Uterus (tissue), 4 donors: ENCODE measurements at places on chromosomes 3 and 15.

DNA sequence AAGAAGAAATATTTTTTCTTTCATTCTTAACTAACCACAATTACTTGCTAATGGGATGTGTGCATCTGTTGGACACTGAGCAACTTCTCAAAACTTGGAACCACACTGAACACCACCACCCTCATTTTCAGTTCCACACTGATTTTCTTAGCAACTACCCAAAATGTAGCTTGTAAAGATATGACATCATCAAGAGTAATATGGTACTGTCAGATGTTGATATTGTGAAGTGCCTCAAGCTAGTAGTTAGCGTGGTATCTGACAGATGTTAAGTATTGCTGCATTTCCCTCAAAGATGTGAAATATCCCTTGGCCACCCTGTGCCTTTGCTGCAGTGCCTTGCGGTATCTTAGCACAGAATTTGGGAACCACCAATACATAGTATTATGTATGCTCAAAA, 9.3 kb downstream of the RFTN1 start:
- no peaks in the 10 kb centered on the region for H3K36me3 ChIP-seq
- no peak overlapping the region for H3K4me3 ChIP-seq
- H3K27me3 ChIP-seq: no peaks in the 10 kb centered on the region
- no peak overlapping the region for H3K27ac ChIP-seq
- no peak for DNase-seq
- no peaks in the 10 kb centered on the region for H3K4me1 ChIP-seq

- no peak overlapping the region for H3K27ac ChIP-seq
- no peak for DNase-seq
- H3K27me3 ChIP-seq: no peaks in the 10 kb centered on the region
- H3K4me1 ChIP-seq: no peaks in the 10 kb centered on the region
- H3K4me3 ChIP-seq: no peak overlapping the region
- no peaks in the 10 kb centered on the region for H3K36me3 ChIP-seq
Measured at GRCh38 chr3:110307065-110307809, 764.4 kb upstream of the NECTIN3 start.

DNA sequence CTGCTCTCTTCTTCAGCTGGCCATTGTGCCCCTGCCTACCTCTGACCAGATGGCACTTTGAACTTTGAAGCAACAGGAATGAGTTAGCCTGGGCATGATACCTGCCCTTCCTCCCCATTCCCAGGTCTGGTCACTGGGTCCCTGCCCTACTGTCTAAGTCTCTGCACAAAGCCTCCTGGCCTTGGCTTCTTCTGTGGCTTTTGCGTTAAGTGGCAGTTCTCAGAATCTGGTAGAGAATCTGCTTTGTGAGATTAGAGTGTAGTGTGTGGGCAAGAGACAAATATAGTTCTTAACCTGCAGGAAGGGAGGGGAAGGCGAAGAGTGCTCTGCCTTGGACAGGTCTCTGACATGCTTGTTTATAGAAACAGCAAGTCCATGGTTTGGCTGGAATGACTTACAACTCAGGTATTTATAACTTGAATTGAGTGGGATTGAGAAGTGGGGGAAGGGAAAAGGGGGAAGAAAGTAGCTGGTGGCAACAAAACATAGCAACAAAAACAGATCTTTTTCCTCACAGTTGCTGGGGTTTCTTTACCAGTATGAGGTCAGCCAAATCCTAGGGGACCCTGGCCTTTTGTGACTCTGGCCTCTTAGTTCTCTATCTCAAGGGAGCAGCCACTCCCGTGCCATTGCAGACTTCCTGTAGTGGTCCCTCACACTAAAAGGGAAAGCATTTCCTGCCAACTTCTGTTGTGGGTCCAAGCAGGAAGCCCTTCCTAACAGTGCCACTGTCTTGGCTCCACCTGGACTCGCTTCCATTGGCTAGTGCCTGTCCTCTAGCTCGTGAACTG, 16.7 kb downstream of the MAPKBP1 start:
- no peaks in the 10 kb centered on the region for H3K36me3 ChIP-seq
- H3K27ac ChIP-seq: peak overlapping the region; percentile 53
- H3K4me3 ChIP-seq: no peak overlapping the region

DNA sequence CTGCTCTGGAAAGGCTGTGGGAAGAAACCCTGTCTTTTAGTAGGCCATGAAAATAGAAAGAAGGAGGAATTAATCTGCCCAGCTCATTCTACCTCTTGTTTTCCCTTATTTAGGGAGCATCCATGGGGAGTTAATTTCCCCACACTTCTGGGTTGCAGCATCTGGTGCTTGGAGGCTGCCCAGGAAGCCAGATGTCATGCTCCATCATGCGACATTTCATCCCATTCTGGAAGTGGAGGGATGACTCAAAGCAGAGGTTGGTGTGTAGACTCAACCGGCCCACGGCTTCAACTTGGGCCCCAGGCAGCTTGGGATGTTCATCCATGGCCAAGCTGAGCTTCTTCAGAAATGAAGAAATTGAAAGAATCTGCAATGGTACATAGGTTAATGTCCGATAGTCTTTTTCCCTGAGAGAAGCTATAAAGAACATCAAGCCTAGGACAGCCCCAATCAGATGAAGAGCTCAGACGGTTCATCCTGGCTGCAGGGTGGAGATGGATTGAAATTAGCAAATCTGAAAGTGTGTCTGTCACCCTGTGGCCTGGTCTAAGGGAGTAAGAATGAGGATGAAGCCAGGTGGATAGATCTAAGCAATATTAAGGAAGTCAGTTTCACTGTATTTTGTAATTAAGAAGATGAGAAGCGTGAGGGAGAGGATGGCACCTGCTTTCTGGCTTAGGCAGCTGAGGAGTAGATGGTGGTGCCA, 24.5 kb upstream of the PROK2 start:
- H3K27ac ChIP-seq: no peak overlapping the region
- no peak for DNase-seq
- no peaks in the 10 kb centered on the region for H3K4me1 ChIP-seq

DNA sequence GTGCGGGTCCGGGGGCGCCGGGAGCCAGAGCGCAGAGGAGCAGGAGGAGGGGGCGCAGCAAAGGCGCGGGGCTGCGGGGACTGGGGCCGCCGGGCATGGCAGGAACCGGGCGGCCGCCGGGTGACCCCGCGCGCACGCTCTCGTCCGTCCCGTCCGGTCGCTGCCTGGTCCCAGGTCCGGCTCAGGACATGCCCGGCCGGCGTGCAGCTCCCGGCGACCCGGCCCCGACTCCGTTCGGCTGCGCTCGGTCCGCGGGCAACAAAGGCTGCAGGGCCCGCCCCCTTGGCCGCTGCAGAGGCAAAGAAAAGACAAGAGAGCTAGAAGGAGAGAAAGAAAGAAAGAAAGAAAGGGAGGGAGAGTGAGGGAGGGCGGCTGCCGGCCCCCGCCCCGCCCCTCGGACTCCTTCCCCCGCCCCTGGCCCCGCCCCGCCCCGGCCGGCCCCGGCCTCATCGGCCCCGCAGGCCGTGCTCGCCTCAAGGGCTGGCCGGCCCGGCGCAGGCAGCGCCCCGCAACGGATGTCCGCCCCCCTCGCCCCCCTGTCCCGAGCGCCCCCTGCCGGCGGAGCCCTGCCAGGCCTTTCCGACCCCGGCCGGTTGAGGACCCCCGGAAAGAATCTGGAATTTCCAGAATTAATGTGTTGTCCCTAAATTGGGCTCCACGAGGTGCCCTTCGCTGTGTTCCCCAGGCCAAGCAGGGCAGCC, at the start of gene ADAMTS7:
Gene ADAMTS7, minus strand, starts transcription at position 341 of the 701 bp plus-strand sequence. Its CDS starts 244 bp downstream, at position 97.
- no peaks in the 10 kb centered on the region for H3K27me3 ChIP-seq
- peaks cover 6% of the 10 kb centered on the region for H3K4me1 ChIP-seq
- H3K27ac ChIP-seq: peak within 1 kb of the TSS; percentile 83
- no peaks in the 10 kb centered on the region for H3K36me3 ChIP-seq
- peak; percentile 76 for DNase-seq
- H3K4me3 ChIP-seq: peak within 1 kb of the TSS; percentile 58

DNA sequence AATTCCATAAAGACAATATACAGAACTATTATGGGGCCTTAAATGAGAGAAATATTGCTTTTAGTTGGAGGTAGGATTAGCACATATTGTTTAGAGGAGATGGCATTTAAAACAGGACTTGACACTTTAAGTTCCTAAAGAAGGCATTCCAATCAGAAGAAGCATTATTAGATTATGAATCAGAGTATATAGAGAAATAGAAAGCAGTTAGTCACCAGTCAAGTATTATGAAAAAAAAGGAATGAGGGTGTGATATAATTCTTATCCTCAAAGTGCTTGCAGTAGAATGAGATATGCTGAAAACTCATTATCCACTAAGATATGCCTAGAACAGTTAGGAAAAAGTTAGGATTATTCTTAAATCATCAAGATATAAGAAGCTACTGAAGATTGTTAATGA, 456.2 kb downstream of the ZNF385D start:
- no peaks in the 10 kb centered on the region for H3K4me1 ChIP-seq
- DNase-seq: no peak
- no peaks in the 10 kb centered on the region for H3K36me3 ChIP-seq
- H3K27ac ChIP-seq: no peak overlapping the region
- no peak overlapping the region for H3K4me3 ChIP-seq

DNA sequence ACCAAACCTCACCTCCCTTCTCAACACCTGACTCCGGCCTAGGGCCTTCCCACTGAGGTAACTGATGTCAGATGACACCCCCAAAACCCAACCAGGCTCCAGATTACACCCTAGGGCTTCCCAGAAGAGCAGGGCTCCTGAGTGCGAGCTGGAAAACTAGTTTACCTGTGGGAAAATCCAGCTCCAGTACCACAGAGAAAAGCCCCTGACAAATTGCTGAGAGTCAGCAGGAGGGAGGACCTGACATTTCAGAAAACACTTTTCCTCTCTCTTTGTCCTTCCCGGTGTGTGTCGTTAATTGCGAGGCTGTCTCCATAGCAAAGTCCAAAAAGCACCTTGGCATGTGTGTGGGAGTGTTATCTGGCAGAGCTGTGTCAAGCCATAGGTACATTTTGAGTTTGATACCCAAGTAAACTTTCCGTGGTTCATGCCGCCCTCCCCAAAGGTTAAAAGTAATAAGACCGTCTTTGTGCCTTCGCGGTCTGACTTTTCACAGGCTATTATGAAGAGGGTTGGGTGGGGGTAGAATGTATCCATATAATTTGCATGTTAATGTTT, 79.8 kb upstream of the FNDC3B start:
- H3K36me3 ChIP-seq: no peaks in the 10 kb centered on the region
- H3K27me3 ChIP-seq: no peaks in the 10 kb centered on the region
- H3K4me3 ChIP-seq: no peak overlapping the region

GRCh38 chr3:88589138-88589537, 439.4 kb downstream of the C3orf38 start:
- no peak for DNase-seq
- no peaks in the 10 kb centered on the region for H3K27me3 ChIP-seq
- H3K4me3 ChIP-seq: no peak overlapping the region

DNA sequence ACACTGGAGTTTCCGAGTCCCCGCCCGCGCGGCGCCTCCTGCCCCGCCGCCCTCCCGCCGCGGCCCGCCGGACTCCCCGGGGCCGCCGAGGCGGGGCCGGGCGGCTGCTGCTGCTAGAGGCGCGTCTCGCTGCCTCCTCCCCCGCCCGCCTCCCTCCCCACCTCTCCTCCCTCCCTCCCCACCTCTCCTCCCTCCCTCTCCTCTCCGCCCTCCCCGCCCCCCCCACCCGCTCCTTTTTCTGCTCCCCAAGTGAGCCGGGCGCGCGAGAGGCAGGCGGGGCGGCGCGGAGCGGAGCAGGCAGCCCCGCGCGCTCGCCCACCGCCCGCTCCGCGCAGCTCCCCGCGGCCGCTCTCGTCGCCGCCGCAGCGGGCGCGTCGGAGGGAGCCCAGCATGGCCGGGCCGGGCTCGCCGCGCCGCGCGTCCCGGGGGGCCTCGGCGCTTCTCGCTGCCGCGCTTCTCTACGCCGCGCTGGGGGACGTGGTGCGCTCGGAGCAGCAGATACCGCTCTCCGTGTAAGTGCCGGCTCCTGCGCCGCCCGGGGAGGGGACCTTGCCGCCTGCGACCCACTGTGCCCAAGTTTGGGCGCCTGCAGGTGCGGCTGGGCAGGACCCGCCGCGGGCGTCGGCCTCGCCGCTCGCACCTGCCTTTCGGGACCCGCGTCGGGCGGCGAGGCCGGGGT, at the start of gene CACNA2D3:
Gene CACNA2D3, plus strand, starts transcription at position 229 of the 679 bp plus-strand sequence.
- peak within 1 kb of the TSS; percentile 6 for H3K27ac ChIP-seq
- no peaks in the 10 kb centered on the region for H3K4me1 ChIP-seq
- no peaks in the 10 kb centered on the region for H3K36me3 ChIP-seq
- DNase-seq: no peak
- peaks cover 28% of the 10 kb centered on the region for H3K27me3 ChIP-seq
- peak within 1 kb of the TSS; percentile 22 for H3K4me3 ChIP-seq

DNA sequence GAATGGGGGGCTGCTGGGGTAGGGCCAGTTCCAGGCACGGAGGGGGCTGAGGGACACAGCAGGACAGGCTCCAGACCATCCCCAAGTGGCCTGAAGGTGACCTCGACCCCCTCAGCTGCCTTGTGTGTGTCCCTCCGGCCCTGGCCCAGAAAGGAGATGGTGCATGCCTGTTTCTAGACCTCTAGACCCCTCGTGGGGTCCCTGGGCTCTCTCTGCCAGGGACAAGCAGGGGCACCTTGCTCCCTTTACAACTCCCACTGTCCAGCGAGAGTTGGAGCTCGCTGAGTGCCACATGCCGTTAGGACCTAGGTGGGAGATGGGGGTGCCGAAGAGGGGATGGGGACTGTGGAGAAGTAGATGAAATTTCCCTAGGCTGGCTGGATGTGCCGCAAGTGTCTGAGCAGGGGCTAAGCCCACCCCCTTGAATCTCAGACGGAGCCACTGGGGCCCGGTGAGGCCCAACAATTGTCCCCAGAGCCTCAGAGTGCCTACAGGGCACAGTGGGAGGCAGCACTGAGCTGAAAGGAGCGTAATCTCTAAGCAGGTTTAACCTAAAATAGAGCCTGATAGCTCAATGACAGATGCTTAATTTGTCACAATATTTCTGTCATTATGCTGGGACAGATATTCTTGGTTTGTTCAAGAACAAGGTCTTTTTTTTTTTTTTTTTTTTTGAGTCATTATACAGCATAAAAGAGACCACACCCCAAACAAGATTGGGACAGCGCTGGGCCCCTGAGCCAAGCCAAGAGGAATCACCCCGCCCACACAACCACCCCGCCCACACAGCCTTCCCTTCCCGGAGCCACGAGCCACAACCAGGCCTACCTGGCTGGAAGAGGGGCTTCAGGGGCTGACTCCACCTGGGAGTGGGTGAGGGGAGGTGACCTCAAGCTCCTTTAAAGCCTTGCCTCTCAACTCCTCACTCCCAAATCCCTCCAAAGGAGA, 23.6 kb upstream of the KLF13 start:
- DNase-seq: no peak
- no peak overlapping the region for H3K4me3 ChIP-seq
- no peaks in the 10 kb centered on the region for H3K4me1 ChIP-seq
- no peaks in the 10 kb centered on the region for H3K27me3 ChIP-seq
- H3K27ac ChIP-seq: no peak overlapping the region
- no peaks in the 10 kb centered on the region for H3K36me3 ChIP-seq

DNA sequence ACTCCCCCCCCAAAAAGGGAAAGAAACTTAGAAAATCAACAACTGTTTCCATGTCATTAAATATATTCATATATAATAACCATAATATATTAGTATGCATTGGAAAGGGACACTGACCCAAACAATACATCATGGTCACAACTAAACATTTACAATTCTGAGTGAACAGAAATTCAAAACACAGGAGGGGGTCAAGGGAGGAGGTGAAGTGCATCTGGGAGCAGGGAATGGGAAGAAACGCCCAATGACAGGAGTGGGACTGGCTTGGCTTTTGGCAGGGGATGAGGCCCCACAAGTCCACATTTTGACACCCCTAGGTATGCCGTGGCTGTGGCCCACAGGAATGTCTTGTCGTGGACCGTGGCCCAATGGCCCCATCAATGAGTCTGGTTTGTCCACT, 41.1 kb downstream of the FGD5 start:
- H3K27me3 ChIP-seq: no peaks in the 10 kb centered on the region
- no peaks in the 10 kb centered on the region for H3K36me3 ChIP-seq
- H3K4me3 ChIP-seq: no peak overlapping the region
- DNase-seq: no peak

GRCh38 chr3:128572013-128572412, 78.6 kb downstream of the RPN1 start:
- H3K27ac ChIP-seq: no peak overlapping the region
- no peaks in the 10 kb centered on the region for H3K4me1 ChIP-seq
- no peaks in the 10 kb centered on the region for H3K36me3 ChIP-seq
- DNase-seq: no peak
- no peak overlapping the region for H3K4me3 ChIP-seq
- H3K27me3 ChIP-seq: no peaks in the 10 kb centered on the region
